ENCODE measurements at places on chromosomes 2 and 18.

DNA sequence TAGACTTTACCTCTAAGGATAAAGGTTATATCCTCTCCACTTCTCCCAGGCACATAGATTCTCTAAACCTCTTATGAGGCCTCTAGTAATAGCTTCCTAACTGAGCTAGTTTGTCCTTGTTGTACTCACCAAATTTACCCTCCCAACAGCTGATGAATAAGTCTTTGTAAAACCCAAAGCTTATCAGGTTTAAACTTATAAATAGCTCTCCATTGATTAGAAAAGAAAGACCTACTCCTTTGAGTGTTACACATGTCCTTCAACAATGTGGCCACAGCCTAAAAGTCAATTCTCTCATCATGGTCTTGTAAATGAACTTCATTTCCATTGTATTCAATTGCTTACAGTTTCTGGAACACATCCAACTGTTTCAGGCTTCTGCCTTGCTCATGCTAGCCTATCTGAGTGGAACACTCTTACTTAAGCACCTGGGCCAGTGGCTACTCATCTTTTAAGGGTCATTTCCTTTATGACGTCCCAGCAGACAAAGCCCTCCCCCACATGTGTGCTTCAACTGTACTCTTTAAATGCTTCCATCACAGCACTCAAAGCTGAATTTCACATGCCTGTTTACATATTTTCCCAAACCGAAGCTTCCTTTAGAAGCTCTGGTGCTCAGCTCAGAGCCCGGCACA is 131.6 kb downstream of the CDH2 start:
- DNase-seq = no peak

DNA sequence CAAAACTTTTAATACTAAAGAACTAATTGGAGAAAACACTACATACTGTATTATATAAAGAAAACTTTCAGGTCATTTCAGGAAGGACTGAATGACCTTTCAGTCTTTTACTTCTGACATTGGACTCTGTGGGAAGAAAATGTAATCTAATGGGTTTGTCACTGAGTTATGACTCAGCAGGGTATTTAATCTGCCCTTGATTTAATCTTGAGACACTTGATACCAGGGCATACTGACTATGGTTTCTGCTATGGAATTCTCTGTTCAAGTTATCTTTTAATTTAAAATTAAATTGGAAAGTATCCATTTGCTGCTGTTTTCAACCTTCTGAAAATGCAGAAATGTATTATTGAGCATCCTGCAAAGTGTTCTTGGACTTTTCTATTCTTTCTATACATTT is 354.2 kb upstream of the GALNT5 start:
- no peak for DNase-seq

DNA sequence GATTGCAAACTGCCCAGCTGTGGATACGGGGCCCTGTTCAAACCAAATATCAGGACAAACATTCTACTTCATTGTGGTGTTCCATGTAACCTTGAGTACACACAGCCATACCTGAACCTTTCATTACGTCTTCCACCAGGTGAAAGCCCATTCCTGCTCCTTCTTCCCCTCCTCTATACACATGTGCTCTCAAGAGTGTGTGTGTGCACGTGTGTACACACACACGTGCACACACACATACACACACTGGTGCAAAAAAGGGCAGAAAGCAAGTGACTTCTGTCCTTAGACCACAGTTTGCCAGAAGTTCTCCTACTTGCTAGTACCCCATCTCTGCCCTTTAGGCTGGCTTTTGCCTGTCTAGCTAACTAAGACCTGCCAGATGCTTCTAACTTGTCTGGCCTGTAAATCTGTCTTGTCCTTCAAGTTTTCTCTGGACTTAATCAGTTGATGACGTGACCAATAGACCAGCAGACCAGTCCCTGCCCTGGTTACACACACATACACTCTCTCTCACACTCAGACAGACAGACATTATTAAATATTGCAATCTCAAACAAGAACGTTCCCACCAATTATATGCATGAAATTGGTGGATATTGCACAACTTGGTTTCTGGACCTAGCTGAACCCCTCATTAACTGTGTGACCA is 163.4 kb downstream of the MSH2 start:
- DNase-seq = no peak

- DNase-seq = no peak
These were observed 93.5 kb upstream of the MAPRE2 start for GRCh38 chr18:34947711-34948125.

DNA sequence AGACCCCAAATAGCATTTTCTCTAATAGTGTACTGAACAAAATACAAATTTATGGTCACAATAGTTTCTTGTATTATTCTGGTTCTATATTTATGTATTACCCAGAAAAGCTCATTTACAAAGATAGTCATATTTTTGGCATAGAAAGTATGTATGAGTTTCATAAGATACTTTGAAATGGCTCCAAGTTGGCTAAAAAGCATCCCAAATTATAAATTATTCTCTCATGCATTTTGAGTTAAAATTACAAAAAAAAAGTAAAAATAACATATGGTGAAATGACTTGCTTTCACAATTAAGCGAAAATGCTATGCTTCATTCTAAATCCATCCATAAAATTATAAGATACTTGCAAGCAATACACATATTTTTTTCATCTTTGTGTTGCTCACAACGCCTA is 530.7 kb downstream of the ZNF804A start:
- no peak for DNase-seq

Measured in cortex of kidney (tissue), 1 donor.